ENCODE measurements at places on chromosomes 13 and 19.
A peak's percentile ranks its signal among the peaks of the same experiment; 100 is the strongest.

GRCh38 chr19:19475015-19475765 lies 40.2 kb downstream of the TSSK6 start:
- H3K27me3 ChIP-seq, result no peaks in the 10 kb centered on the region
- no peak for DNase-seq
- H3K4me3 ChIP-seq, result no peak overlapping the region
- no peaks in the 10 kb centered on the region for H3K36me3 ChIP-seq
- H3K27ac ChIP-seq, result no peak overlapping the region

- no peak overlapping the region for H3K4me3 ChIP-seq
- H3K4me1 ChIP-seq, result no peaks in the 10 kb centered on the region
- H3K27me3 ChIP-seq, result no peaks in the 10 kb centered on the region
- DNase-seq, result peak; percentile 44
- no peaks in the 10 kb centered on the region for H3K36me3 ChIP-seq
- H3K27ac ChIP-seq, result no peak overlapping the region
Measured at GRCh38 chr19:56333506-56333905, 18.9 kb upstream of the ZSCAN5A start.

- no peaks in the 10 kb centered on the region for H3K27me3 ChIP-seq
- H3K36me3 ChIP-seq, result no peaks in the 10 kb centered on the region
- no peak for DNase-seq
- H3K27ac ChIP-seq, result no peak overlapping the region
- H3K4me1 ChIP-seq, result no peaks in the 10 kb centered on the region
- no peak overlapping the region for H3K4me3 ChIP-seq
Measured at GRCh38 chr13:74158028-74158427, 23.8 kb upstream of the KLF12 start.

- H3K4me3 ChIP-seq, result no peak overlapping the region
Measured at GRCh38 chr19:2561221-2561620, 85.3 kb downstream of the GADD45B start.

- H3K4me1 ChIP-seq, result peaks cover 45% of the 10 kb centered on the region
- H3K36me3 ChIP-seq, result no peaks in the 10 kb centered on the region
- no peak for DNase-seq
- H3K27ac ChIP-seq, result no peak overlapping the region
Measured at GRCh38 chr19:3723110-3723488, 14.9 kb downstream of the TJP3 start.

DNA sequence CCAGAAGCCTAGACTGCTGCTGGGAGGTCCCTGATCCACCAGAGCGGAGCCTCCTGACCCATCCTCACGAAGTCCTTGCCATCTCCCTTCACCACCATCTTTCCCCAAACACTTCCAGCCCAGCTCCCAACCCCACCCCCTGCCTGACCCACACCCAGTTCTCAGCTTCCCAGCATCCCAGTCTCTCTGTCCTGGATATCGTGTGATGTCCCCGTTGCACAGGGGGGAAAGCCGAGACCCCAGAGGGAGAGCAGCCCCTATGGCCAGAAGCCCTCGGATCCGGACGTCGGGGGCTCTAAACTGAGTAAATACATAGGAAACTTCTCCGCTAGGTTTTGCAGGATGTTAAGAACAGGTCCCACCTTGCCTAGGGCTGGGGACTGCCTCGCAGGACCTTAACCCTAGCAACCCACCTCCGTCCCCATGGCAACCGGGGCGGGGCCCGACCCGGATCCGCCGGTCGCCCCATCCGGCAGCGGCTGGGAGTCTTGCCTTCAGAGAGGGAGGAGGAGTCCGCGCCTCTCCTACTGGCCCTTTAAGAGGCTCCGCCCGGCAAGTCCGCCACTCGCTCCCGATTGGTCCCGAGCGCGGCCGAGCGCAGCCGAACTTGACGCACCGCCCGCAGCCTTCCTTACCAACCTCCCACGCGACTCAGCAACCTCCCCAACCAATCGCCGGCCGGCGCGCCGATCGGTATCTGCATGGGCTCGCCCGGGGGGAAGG lies 451 bp upstream of the HMG20B start:
- peaks cover 18% of the 10 kb centered on the region for H3K4me1 ChIP-seq
- no peaks in the 10 kb centered on the region for H3K36me3 ChIP-seq
- H3K27me3 ChIP-seq, result no peaks in the 10 kb centered on the region
- peak overlapping the region; percentile 39 for H3K4me3 ChIP-seq
- no peak overlapping the region for H3K27ac ChIP-seq
- DNase-seq, result peak; percentile 99

DNA sequence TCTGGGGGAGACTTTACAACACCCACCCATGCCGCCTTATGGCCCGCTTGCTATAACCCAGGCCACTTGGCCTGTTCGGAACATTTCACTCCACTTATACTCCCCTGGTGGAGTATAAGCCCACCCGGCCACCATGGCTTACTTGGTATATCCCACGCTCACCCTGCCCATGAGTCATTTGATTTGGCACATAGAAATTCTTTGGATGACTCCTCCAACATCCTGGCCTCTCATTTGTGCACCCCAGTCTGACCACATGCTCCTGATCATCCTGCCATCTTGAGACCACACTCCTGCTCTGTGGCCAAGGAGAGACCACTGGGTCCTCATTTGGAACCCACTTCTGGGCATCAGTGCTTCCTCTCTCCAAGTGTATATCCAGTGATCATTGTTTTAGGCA lies 5.2 kb downstream of the SPACA6 start:
- no peaks in the 10 kb centered on the region for H3K36me3 ChIP-seq
- H3K27me3 ChIP-seq, result no peaks in the 10 kb centered on the region
- no peak for DNase-seq
- H3K4me1 ChIP-seq, result peaks cover 22% of the 10 kb centered on the region
- no peak overlapping the region for H3K4me3 ChIP-seq

- no peak for DNase-seq
- no peak overlapping the region for H3K4me3 ChIP-seq
Measured at GRCh38 chr19:33813391-33814101, 16.9 kb downstream of the KCTD15 start.

GRCh38 chr13:36224730-36225129 lies 10.4 kb upstream of the SOHLH2 start:
- no peaks in the 10 kb centered on the region for H3K27me3 ChIP-seq
- no peaks in the 10 kb centered on the region for H3K4me1 ChIP-seq
- H3K36me3 ChIP-seq, result no peaks in the 10 kb centered on the region
- no peak overlapping the region for H3K4me3 ChIP-seq
- no peak overlapping the region for H3K27ac ChIP-seq

DNA sequence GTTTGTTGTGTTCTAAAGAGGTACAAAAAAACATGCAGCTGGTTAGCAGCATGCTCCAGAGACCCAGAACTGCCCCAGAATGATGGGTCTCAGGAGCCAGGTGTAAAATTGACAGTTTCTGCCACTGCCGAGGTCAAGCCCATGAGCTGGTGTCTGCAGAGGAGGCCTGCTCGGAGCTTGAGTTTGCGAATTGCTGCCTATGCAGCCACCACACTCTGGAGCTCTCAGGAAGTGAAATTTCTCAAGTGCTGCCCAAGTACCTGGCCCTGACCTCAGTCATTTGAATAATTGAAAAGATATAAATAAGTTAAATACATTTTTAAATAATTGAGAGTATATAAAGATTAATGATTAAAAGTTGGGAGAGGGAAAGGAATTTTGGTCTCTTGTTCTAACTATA lies 66.4 kb downstream of the ZAR1L start:
- H3K27me3 ChIP-seq, result no peaks in the 10 kb centered on the region
- peaks cover 4% of the 10 kb centered on the region for H3K36me3 ChIP-seq
- no peak for DNase-seq
- no peak overlapping the region for H3K4me3 ChIP-seq
- H3K4me1 ChIP-seq, result peaks cover 12% of the 10 kb centered on the region

GRCh38 chr13:110424569-110425443 lies 117.7 kb downstream of the COL4A2 start:
- H3K27ac ChIP-seq, result no peak overlapping the region
- H3K27me3 ChIP-seq, result no peaks in the 10 kb centered on the region
- DNase-seq, result no peak
- H3K4me3 ChIP-seq, result no peak overlapping the region
- no peaks in the 10 kb centered on the region for H3K36me3 ChIP-seq
- H3K4me1 ChIP-seq, result no peaks in the 10 kb centered on the region

GRCh38 chr19:8034178-8034525 lies 18.4 kb upstream of the CCL25 start:
- no peaks in the 10 kb centered on the region for H3K27me3 ChIP-seq
- no peak overlapping the region for H3K4me3 ChIP-seq

- no peak for DNase-seq
- no peaks in the 10 kb centered on the region for H3K4me1 ChIP-seq
- no peaks in the 10 kb centered on the region for H3K27me3 ChIP-seq
- H3K36me3 ChIP-seq, result no peaks in the 10 kb centered on the region
- no peak overlapping the region for H3K4me3 ChIP-seq
Measured at GRCh38 chr13:61275736-61276135, 139.9 kb downstream of the PCDH20 start.

GRCh38 chr19:7871437-7872305 lies 2.5 kb downstream of the PRR36 start:
- H3K36me3 ChIP-seq, result no peaks in the 10 kb centered on the region
- H3K27ac ChIP-seq, result peak overlapping the region; percentile 85
- peak; percentile 98 for DNase-seq
- H3K4me1 ChIP-seq, result peaks cover 54% of the 10 kb centered on the region
- no peak overlapping the region for H3K4me3 ChIP-seq
- H3K27me3 ChIP-seq, result no peaks in the 10 kb centered on the region

GRCh38 chr19:49395581-49396407 lies 7.7 kb downstream of the KASH5 start:
- peaks cover 9% of the 10 kb centered on the region for H3K4me1 ChIP-seq
- no peak overlapping the region for H3K4me3 ChIP-seq
- no peak overlapping the region for H3K27ac ChIP-seq
- no peaks in the 10 kb centered on the region for H3K36me3 ChIP-seq
- DNase-seq, result no peak

GRCh38 chr19:6126335-6126974 lies 9.0 kb upstream of the ACSBG2 start:
- peak; percentile 16 for DNase-seq
- no peaks in the 10 kb centered on the region for H3K4me1 ChIP-seq
- no peaks in the 10 kb centered on the region for H3K36me3 ChIP-seq

- no peak for DNase-seq
- no peak overlapping the region for H3K4me3 ChIP-seq
- H3K36me3 ChIP-seq, result no peaks in the 10 kb centered on the region
- no peaks in the 10 kb centered on the region for H3K4me1 ChIP-seq
Measured at GRCh38 chr13:30216111-30216510, 91.2 kb downstream of the KATNAL1 start.

DNA sequence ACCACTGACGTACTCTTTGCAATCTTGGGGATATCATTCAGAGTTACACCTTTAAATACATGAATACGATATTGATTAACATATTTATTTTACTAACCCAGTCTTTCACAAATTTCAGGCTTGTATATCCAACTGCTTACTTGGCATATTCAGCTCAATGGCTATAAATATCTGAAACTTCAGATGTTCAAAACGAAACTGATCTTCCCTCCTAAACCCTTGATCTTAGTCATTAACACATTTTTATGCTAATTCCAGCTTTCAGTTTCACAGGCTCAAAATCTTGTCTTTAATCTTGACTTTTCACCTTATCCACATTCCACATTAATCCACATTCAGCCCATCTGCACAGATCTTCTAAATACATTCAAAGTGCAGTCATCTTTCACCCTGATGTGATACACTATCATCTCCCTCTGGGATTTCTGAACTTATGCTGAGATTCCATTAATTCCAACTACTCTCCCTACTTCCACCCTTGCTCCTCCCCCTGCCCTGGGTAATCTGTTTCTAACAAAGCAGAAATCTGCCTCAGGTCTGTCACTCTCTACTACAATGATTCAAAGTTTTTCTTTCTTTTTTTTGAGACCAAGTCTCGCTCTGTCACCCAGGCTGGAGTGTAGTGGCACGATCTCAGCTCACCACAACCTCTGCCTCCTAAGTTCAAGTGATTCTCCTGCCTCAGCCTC lies 387.2 kb downstream of the GPC5 start:
- no peaks in the 10 kb centered on the region for H3K27me3 ChIP-seq
- DNase-seq, result no peak
- H3K4me3 ChIP-seq, result no peak overlapping the region
- H3K4me1 ChIP-seq, result no peaks in the 10 kb centered on the region
- no peaks in the 10 kb centered on the region for H3K36me3 ChIP-seq
- H3K27ac ChIP-seq, result no peak overlapping the region

GRCh38 chr13:74062933-74063332 lies 71.3 kb downstream of the KLF12 start:
- no peaks in the 10 kb centered on the region for H3K4me1 ChIP-seq
- H3K27me3 ChIP-seq, result no peaks in the 10 kb centered on the region
- no peaks in the 10 kb centered on the region for H3K36me3 ChIP-seq

- no peak overlapping the region for H3K4me3 ChIP-seq
- H3K27me3 ChIP-seq, result no peaks in the 10 kb centered on the region
- no peaks in the 10 kb centered on the region for H3K4me1 ChIP-seq
- DNase-seq, result no peak
- no peak overlapping the region for H3K27ac ChIP-seq
Measured at GRCh38 chr19:23554548-23554947, 132.5 kb downstream of the ZNF675 start.

DNA sequence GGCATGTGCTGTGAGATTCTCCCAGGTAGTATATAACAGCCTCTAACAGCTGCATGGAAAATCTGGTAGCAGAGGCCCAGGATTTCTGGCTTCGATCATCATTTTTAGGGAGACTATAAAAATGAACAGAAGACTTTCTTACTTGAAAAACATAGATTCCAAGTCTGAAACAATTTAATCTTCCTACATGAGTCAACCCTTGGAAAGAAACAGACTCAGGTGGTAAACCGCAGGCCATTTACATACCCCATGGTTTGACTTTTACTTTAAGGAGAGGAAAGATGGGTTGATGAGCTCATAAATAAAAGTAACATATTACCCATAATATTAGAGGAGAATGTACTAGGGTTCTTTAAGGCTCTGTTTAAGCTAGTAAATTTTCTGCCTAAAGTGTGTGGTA lies 121.6 kb downstream of the CYSLTR2 start:
- no peak overlapping the region for H3K4me3 ChIP-seq
- no peak overlapping the region for H3K27ac ChIP-seq
- H3K27me3 ChIP-seq, result no peaks in the 10 kb centered on the region

GRCh38 chr13:80955501-80955900 lies 614.6 kb upstream of the SPRY2 start:
- H3K36me3 ChIP-seq, result no peaks in the 10 kb centered on the region
- no peaks in the 10 kb centered on the region for H3K27me3 ChIP-seq
- no peak overlapping the region for H3K27ac ChIP-seq
- H3K4me3 ChIP-seq, result no peak overlapping the region

DNA sequence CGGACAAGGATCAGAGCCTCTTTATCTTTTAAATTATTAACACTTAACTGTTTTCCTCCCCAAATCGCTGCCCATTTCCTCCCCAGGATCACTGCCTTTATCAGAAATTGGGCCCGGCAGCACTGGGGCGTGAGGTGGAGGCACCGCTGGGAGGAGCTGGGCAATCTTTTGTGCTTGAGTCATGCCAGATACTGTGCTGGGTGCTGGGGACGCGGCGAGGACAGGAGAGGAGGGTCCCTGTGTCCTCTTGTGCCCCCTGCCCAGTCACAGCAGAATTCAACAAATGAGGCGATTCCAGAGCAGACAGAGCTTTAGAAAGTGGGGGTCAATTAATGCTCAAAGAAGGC lies 347.8 kb downstream of the ZNF536 start:
- peaks cover 15% of the 10 kb centered on the region for H3K4me1 ChIP-seq
- DNase-seq, result peak; percentile 22
- peak overlapping the region; percentile 80 for H3K27ac ChIP-seq
- no peaks in the 10 kb centered on the region for H3K36me3 ChIP-seq
- no peaks in the 10 kb centered on the region for H3K27me3 ChIP-seq
